Stimulated activated CD8-positive, alpha-beta memory T cell treated with anti-CD3 and anti-CD28 coated beads, Interleukin-12 subunit alpha, Interleukin-12 subunit beta, amount 100 ng/mL, for 4 hours (primary cell): ENCODE measurements at places on chromosomes 2 and 18.

DNA sequence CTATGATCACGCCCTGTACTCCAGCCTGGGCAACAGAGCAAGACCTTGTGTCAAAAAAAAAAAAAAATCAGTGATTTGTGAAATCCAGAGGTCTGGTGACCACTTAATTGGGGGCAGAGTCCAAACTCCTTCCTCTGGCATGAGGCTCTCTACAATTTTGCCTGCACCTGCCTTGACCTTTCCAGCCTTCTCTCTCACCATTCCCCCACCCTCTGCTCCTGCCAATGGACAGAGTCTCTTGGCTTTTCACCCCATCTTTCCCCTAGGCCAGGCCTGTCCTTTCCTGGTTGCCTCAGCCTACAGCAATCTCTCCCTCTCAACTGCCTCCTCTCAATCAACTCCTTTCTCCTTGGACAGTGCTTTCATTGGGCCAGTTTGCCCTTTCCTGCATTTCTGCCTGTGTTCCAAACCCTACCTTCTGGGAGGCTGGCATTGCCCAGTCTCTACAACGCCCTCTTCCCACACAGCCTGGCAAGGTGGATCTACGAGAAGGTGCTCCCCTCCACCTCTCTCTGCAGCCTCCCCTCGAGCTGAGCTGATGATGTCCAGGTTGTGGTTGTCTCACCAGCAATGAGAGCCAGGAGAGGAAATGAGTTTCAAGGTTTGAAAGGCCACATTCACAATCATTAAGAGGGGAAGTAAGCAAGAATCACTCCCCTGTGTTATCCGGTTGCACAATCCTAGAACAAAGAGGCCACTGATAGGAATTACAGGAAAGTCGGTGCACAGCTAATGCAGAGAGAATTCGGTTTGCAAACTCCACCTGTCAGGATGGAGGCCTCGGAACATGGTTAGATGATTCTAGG lies 39.5 kb upstream of the NPAS2 start:
- DNase-seq, result no peak

DNA sequence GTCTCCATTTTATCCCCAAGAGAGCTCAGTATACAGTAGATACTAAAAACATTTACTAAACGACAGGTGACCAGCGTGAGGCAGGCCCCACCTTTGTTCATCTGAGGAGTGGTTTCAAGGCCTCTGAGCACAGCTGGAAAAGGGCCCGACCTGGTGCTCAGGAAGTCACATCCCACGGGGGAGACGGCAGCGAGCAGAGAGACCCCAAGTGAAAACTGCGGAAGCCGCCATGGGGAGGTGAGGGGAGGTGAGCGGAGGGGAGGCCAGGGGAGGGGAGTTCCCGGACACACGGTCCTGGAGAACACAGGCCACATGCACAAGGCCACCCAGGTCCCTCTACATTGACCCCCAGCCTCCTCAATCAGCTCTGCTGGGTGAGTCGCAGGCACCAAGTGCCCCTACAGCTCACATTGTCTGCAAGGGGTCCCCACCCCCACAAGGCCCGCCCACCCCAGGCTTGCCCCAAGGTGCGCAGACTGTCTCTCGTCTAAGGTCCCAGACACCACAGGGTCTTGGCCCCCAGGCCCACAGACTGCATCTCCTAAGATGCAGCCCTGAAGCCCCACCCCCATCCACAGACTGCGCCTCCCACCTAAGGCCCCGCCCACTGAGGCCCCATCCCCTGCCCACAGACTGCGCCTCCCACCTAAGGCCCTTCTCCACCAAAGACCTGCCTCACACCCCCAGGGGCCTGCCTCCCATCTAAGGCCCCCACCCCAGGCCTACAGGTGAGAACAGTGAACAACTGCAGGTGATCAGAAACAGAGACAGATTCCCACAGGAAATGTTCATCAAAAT lies 19.1 kb downstream of the PARD6G start:
- DNase-seq, result no peak

DNA sequence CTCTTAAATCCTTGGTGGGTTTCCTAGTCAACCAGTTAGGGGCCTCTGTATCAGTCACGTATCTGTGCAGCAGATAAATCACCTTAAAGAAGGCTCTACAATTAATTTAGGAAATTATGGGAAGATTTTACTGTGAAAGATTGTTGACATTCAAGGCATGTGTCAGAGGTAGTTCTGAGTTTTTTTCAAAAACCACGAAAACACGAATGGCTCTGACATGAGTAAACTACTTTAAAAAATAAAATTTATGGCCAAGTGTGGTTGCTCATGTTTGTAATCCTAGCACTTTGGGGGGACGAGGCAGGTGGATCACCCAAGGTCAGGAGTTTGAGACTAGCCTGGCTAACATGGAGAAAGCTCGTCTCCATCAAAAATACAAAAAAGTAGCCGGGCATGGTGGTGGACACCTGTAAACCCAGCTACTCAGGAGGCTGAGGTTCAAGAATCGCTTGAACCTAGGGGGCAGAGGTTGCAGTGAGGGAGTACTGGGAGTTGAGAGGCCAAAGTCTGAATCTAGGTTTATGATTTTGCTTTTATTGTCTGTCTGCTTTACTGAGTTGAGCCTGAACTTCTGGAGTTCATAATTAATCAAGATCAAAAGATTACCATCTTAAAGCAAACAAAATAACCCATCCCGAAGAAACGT lies 77.1 kb downstream of the SPRED2 start:
- DNase-seq, result no peak

DNA sequence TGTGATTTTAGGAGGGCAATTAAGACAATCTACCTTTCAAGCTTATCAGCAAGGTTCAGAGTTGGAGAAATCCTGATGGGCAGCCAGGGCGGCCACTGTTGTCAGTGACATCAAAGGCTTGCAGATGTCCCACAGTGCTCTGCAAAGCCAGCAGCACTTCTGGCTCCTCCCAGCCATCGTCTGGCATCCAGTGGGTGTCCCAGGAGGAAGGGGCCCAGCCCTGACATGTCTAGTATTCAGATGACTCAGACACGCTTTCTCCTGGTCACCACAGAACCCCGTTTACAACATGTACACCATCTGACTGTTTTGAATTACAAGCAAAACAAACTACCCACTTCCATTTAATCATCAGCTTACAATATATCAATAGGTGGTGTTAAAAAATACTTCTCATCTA lies 61.4 kb downstream of the CYRIA start:
- DNase-seq, result no peak

DNA sequence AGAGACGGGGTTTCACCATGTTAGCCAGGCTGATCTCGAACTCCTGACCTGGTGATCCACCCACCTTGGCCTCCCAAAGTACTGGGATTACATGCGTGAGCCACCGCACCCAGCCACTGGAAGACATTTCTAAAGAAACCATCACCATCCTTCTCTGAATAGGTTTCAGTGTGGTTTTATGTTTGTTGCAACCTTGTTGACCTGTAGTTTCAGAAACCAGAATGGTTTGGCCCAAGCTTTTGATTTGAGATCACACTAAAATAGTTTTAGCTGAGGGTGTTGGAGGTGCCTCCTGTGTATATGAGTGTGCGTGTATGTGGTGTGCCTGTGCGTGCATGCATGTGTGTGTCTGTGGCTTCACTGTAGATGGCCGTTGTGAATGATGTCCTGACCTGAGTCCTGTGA lies 26.2 kb downstream of the INPP4A start:
- DNase-seq, result no peak

- no peak for DNase-seq
These were observed 37.4 kb downstream of the VAPA start for GRCh38 chr18:9951022-9951859.
